ENCODE measurements at places on chromosomes 7 and 10.

GRCh38 chr7:54811846-54812254 is 52.8 kb upstream of the SEC61G start:
- no peak for DNase-seq

DNA sequence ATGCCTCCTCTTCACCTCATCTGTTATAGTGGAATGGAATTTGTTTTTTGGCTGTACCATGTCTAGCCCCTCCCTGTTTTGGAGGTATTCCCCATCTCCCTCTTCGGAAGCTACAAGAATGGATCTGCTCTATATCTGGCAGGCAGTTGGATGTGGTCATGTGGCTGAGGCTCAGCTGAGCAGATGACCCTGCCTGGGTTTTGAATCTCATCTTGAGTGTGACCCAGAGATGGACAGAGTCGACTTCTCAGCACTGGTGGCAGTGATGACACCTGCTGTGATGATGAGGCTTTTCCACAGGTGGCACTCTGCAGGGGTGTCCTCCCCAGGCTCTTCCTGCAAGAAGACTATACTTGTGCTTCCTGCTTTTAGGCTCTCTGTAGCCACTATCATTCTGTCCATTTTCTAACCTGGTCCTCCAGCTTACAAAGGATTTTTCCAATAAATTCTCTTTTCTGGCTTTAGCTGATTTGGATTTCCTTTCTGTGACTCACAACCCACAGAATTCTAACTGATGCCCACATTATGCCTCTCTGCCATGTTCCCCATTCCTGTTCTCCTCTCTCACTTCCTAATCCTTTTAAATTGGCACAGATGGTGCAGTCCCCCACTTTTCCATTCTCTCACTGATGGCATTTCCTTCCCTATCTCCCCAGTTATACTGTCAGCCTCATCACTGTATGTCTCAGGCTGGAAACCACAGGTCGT is 7.5 kb upstream of the ARHGAP22 start:
- DNase-seq = no peak

- no peak for DNase-seq
Observed at GRCh38 chr10:110416776-110417711, 80.7 kb upstream of the DUSP5 start.

- DNase-seq = no peak
Observed at GRCh38 chr10:88793712-88794299, 8.7 kb upstream of the LIPM start.

DNA sequence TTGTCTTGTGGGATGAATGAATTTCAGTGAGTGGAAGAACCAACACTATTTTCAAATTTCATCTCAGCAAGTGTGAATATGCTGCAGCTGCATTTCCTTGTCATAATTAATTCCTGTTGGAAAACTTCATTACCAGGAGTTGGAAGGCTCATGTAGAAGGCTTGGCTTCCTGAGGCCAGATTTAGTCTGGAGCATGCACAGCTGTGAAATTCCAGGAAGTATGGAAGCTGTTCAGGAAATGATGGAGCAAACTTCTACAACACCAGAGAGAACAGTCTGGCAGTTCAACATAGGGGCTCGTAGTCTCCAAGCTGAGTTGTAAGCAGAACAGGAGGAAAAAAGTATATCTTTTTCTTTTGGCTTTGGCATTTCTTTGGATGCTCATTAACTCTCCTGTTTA is 1439.9 kb upstream of the CELF2 start:
- DNase-seq = no peak

GRCh38 chr7:116173051-116174028 is 37.0 kb upstream of the TES start:
- no peak for DNase-seq

DNA sequence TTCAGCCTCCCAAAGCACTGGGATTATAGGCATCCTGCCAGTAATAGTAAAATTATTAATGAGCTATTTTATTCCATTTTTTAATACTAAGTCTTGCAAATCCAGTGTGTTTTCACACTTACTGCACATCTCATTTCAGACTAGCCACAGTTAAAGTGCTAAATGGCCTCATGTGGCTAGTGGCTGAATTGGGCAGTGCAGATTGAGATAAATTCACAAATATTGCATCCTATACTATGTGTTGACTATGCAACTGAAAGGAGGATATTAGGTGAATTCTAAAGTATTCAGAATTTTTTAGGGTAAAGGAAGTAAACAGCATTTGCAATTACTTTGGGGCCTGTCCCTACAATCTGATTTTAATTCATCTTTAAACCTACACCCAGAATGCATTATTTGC is 10.2 kb downstream of the APBB1IP start:
- no peak for DNase-seq
